Fibroblast of the conjunctiva (primary cell): ENCODE measurements at places on chromosomes 11 and 22.

DNA sequence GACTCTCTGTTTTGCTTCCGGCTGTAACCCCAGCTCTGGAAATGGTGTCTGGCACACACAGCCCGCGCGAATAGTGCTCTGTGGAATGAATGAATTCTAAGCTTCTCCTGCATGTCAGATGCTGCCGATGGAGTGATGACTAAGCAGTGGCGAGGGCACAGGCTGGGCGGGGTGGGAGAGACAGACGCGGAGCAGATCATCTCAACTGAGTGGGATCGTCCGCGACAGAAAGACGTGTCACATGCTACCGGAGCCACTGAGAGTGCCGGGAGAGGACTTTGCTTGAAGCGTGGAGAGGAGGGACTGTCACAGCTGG is 334.5 kb downstream of the CTTN start:
- DNase-seq, result no peak

DNA sequence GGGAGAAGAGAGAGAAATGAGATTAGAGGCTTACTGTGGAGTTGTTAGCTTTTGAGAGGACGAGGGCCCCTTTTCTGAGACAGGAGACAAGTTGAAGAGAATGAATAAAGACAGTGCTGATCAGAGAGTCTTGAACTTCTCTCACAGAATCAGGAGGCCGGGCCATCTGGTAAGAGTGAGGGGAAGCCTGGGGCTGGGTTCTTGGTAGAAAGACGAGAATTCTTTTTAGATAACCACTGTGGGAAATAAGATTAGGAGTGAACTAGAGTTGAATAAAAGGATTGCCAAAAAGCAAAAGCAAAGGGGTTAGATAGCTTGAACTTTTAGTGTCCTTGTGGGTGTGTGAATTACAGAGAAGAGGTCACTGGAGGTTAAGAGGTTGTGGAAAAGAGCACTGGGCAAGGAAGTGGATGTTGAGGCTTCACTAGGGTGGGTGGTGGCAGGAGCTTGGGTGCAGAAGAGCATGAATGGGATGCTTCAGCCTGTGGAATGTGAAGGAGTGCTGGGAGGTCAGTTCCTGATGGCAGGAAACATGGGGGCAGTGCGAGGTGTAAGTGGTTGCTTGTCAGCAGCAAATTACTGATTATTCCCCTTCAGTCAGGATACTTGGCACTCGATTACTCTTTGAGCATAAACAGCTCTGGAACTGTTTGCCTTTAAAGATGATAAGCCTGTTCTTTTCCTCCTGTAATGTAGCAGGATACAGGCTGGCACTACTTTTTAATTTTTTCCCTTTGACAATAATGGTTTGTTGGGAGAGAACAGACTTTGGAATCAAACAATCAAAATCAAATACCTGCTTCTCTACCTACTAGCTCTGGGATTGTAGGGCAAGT is 98.3 kb downstream of the ARHGAP42 start:
- DNase-seq, result no peak

- DNase-seq, result no peak
Measured at GRCh38 chr11:2883979-2884815, 1.4 kb downstream of the CDKN1C start.

DNA sequence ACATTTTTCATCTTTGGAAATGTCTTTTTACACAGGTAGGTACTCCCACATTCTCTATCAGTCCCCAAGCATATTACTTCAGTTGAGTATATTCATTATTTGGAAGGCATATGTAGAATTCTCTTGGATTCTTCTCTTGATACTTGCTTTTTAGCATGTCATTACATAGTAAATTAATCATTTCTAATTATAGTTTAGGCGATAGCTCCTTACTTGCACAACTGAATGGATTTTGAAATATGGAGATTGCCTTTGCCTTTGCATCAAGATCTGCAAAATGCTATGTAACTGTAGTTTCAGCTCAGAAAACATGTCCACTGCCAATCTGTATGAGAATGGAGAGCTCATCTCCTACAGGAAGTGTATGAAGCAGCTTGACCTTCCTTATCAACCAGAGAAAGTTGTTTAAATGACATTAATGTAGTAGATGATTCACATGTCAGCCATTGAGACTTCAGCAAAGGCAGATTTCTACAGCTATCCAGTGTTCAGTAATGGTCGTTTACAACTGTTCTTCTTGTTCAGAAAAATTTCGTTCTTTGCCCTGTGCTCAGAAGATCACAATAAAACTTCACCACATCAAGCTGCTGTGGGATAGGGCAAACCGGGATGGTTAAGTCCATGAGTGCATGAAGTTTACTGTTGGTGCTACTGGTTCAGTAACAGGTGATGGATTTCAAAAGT is 61.6 kb downstream of the PPP6R3 start:
- DNase-seq, result no peak

- DNase-seq, result no peak
Measured at GRCh38 chr11:19093976-19094375, 23.0 kb upstream of the ZDHHC13 start.

DNA sequence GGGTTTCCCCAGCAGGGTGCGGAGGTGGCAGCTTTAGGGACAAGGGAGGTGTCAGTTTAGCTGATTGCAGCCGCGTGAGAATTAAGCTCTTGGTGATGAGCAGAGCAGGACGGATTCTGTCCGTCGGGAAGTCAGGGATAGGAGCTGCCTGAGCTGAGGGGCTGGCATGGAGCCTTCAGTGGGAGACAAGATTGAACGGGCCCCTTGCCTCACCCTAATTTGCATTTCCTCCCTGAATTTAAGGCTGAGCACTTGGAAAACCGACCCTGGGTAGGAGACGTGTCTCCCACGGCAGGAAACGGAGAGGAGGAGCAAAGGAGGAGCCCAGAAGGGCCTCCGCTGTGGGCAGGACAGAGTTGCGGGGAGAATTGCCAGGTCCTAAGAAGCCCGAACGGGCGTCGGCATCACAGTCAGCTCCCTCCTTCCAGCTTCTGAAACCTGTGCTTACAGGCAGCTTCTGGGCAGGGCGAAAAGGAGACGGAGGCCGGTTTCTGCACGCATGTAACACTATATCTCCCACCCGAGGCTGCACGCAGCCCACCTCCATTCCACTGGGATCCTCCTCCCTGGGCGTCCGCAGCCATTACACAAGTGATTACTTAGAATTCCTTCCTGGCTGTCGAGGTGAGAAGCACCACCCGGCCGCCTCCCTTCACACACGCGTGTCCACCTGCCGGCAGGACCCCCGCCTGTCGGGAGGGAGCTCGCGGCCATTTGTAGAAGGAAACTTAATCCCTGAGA is 345.8 kb downstream of the BRD1 start:
- DNase-seq, result no peak

DNA sequence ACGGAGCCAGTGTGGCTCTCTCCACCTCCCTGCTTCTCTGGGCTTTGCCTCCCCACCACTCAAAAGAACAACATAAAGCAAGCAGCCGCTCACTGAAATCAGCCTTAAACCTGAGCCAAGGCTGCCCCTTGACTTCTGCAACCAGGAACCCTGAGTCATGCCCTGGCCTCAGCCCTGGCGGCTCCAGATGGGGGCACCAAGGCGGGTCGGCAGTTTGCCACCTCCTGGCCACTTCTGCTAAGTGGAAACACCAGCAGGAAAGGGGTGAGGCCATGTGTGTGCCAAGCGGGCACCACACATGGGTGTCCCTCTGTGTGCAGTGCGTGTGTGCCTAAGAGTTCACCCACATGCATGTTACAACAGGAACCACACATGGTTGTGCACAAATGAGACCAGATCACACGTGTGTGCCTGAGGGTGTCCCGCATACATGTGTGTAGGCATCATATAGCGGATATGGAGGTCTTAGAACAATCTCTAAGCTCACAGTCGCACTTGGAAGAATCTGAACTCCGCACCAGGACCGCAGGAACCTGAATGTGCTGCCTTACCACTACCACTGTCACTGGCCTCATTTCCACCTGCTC is 221.2 kb downstream of the MN1 start:
- DNase-seq, result no peak

DNA sequence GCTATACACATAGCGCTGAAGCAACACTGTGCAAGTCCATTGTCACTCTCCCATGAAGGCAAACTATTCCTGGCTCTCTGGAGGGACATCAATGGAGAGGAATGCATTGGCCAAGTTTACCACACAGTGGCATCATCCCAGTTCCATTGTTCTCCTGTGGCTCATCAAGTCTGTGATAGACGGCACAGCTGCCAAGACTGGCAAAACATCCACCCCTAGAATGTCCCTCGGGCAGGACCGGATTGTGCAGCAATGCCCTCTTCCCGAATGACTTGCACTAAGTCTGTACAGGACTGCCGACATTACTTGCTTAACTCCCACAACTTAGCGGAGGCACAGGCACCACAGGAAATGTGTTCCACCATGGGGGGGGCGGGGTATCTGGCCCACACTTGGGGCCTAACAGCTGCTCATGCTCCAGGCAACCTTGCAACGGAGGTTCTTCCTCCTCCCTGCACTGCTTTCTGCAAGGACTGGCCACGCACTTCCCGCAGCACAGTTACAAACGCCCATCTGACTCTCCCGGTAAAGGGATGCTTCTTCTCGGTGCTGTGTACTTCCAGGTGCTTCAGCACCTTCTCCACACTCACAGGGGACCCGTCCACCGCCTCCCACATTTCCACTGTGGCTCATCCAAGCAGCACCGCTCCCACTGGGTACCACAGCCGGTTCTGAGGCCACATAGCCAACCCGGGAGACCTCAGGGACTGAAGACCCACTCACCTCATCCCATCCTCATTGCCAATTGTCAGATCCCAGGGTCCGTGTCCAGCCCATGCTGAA is 1309.6 kb upstream of the RAG2 start:
- DNase-seq, result no peak

DNA sequence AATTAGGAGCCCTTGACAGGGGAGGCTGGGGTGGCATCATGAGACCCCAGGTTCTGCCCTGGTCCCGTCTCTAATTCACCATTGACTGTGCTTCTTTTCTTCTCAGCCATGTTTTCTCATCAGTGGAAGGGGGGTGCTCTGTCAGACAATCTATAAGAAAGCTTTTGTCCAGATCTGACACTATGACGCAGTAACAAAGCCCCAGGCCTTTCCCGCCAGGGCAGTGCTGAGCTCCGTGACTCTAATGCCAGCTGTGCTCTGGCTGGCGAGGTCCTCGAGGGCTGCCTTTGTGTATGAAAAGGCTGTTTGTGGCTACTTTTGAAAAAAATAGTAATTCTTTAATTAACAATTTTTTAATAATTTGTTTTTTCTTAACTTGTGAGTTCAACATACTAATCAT is 3.2 kb downstream of the CD6 start:
- DNase-seq, result no peak

DNA sequence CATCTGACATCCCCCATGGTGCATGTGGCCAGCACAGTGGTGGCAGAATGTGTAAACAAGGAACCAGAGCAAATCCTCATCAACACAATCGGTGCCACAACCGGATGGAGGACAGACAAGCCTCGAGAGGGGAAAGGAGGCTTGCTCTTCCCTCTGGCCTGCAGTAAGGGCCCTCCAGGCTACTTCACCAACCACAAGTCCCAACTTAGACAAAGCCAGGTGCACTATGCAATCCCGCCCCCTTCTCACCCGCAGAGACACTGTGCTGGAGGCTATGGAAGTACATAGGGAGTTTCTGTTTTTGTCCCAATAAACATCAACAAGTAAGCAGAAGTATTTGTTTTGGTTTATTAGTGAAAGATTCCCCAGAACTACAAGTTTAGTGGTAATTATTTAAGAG is 54.3 kb downstream of the SPATA19 start:
- no peak for DNase-seq

GRCh38 chr11:111834432-111835163 is 36.8 kb downstream of the ALG9 start:
- DNase-seq, result no peak

- no peak for DNase-seq
Measured at GRCh38 chr22:29334148-29334547, 18.7 kb upstream of the RASL10A start.

DNA sequence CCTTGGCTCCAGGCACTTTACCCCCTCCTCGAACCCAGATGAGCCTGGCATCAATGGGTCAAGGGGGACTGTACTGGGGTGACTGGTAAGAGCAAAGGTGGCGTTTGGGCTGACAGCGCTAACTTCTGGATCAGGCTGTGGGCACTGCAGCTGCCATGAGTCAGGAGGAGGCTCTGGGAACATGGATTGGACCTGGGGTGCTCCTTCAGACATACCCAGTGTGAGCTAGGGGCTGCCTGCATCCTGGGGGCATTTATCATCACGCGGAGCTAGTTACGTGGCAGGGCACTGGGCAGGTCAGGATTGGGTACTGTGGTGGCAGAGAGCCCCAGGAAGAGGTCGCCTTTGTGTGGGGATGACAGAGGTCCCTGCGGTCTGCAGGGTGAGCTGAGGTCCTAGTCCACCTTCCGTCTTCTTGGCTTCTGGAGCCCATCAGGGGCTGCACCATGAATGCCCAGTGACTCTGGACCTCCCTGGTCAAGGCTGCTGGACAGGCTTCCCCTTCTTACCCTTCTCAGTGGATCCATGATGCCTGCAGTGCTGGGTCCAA is 13.1 kb downstream of the GRIK4 start:
- no peak for DNase-seq

GRCh38 chr22:42885446-42885845 is 28.4 kb upstream of the ARFGAP3 start:
- no peak for DNase-seq

- no peak for DNase-seq
Measured at GRCh38 chr11:7969756-7970646, 4.8 kb upstream of the NLRP10 start.
